ENCODE measurements at places on chromosomes 7 and 10.

- DNase-seq: peak; percentile 69
Observed at GRCh38 chr7:17706734-17707133, 233.6 kb downstream of the SNX13 start.

- DNase-seq: peak; percentile 29
Observed at GRCh38 chr7:139875821-139876241, 46.8 kb downstream of the TBXAS1 start.

DNA sequence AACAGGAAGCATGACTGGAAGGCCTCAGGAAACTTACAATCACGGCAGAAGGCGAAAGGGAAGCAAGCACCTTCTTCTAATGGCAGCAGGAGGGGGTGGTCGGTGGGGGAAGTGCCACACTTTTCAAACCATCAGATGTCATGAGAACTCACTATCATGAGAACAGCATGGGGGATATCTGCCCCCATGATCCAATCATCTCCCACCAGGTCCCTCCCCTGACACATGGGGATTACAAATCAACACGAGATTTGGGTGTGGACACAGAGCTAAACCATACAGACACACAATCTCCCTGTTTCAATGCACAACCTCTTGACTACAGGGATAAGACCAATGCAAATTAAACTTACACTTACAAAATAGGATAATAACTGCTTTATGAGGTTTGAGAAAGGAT lies 97.6 kb downstream of the SGMS1 start:
- no peak for DNase-seq

- no peak for DNase-seq
Observed at GRCh38 chr7:31254926-31255325, 85.6 kb downstream of the NEUROD6 start.

DNA sequence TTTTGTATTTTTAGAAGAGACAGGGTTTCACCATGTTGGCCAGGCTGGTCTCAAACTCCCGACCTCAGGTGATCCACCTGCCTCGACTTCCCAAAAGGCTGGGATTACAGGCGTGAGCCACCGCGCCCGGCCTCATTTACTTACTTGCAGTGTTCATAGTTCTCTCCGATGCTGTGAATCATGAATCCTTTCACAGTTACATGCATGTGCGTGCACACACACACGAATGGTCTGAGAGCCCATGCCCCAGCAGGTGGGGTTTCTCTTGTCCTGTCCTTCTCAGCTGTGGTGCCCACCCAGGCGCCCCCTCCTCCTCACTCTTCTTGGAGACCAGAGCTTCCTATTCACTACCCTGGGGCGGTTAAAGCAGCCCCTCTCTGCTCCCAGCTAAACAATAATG lies 50.6 kb downstream of the RBM17 start:
- DNase-seq: no peak

- no peak for DNase-seq
Observed at GRCh38 chr7:108590606-108591005, 20.9 kb downstream of the DNAJB9 start.

- DNase-seq: no peak
Observed at GRCh38 chr10:80268266-80268665, 21.2 kb downstream of the MAT1A start.

- DNase-seq: peak; percentile 42
Observed at GRCh38 chr10:35268791-35269257, 67.5 kb upstream of the CCNY start.

GRCh38 chr7:12327922-12328321 lies 75.7 kb downstream of the VWDE start:
- DNase-seq: no peak

DNA sequence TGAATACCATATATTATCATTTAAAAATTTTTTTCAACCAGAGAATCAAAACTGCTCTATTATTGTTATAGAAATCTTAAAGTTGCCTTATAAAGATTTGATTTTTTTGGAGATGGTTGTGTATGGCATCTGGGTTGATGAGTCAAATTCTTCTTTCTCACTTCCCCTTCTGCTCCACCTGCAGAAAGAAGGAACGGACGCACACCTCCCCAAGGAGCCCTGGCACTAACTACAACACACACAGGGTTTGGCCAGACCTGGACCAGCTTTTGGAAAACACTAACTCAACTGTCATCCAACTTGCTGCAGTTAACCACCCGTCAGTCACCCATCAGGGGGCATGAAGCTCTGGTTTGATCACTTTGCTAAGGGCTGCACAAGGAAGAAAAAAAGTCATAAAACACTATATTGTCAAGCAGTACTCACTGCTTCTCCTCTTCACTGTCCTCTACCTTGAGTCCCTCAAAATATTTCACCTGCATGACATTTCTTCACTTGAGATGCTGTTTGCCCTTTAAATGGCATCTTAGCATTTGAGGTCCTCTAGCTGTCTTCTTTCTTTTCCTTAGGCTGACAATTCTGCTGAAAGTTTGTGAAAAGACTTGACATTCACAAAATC lies 266.7 kb upstream of the PHF14 start:
- DNase-seq: no peak

- DNase-seq: no peak
Observed at GRCh38 chr7:21364801-21365271, 63.0 kb upstream of the SP4 start.

DNA sequence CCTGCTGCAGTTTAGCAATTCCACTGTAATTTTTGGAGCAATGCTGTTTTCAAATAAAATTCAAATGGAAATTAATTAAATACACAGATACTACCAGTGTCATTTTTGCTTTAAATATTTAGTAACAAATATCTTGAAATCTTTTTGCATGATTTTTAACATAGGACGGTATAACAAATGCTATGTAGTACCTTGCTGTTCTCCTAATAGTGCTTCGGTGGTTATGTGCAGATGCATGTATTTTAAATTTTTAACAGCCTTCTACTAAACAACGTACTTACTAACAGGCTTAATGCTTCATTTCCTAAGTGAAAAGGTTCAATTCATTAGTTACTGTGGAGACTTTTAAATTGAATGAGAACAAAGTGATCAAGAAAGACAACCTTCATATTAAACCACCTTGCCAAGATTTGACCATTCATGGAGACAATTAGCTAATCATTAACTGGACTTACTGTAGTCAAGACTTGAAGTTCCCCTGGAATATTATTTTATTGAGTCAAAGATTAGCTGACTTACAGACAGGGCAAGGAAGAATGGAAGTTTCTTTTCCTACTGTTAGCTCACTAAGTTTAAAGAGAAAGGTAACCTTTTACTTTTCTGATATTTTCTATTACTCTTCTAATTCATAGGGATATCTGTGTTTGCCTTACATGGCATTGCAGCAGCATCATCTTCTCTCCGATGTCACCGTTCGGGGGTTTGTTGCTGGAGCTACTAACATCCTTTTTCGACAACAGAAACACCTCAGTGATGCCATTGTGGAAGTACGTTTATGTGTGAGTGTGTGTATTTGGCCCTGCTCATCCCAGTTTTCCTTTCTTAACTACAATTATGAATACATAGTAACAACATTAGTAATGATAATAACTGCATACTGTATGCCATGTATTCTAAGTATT lies 74.3 kb downstream of the AVL9 start:
- DNase-seq: peak; percentile 88

DNA sequence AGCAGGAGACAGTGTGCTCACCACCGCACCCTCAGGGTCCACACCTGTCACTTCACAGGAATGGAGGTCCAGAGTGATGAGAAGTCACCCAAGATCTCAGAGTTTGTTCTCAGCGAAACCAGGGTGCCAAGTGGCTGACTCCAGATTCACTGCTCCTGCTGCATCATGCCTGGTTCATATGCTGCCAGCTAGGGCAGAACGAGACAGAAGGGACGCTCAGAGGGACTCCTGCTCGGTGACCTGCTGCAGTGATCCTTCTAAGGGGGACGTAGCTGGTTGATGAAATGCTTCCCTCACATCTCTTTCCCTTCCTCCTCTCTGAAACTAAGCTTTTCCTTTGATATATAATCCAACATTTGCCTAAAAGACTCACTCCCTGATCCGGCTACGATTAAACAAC lies 248.5 kb downstream of the SFMBT2 start:
- no peak for DNase-seq

DNA sequence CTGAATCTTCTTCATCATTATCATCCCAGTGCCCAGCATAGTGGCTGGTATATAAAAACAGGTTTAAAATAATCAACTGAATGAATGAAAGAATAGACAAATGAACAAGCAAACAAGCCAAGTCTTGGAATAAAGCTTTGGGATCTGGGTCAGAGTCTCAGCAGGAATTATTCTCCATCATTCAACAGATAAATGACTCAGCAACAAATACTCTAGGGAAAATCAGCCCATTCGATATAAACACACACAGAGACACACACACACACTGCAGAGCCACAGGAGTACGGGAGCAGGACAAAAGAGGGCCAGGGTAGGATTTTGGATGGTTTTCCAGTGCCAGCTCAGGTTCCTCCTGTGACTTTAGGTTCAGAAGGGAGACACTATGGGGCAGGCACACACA lies 29.2 kb upstream of the DLX6 start:
- DNase-seq: no peak

- no peak for DNase-seq
Observed at GRCh38 chr10:34179280-34179679, 635.8 kb downstream of the PARD3 start.

- no peak for DNase-seq
Observed at GRCh38 chr7:27912751-27913150, 172.8 kb downstream of the TAX1BP1 start.

DNA sequence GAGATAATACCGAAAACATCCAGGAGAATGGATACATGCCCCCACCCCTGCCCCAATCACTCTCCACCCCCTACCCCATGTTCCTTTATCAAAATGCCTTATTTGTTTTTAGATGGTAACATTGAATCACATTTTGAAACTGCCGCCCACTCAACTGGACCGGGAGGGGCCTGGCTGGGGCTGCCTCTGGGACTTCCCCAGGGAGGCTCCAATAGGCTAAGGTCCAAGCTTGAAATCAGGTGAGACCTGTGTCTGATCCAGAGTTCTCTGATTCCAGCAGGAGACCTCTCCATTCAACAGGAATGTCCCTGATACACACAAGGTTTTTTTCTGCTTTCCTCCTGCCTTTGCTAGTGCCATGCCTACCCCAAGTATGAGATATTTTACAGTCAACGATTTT lies 43.8 kb upstream of the ACSL5 start:
- no peak for DNase-seq

DNA sequence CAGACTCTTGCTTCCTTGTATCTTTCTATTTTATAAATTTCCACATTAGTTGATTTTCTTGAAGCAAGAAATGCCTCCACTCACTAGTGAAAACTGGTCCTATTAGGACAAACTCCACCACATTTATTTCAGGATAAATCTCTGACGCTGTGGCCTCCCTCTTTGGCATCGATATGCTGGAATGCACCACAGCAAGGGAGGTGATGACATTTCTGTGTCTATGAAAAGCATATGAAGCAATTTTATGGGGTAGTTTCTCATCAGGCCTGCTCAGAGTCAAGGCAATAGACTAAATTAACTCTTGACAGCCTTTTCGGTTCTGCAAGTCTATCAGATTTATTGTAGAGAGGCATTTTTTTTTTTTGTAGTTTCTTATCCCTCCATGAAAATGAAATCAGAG lies 304.4 kb downstream of the ZEB1 start:
- DNase-seq: no peak

GRCh38 chr10:100618091-100618615 lies 82.4 kb downstream of the HIF1AN start:
- no peak for DNase-seq

DNA sequence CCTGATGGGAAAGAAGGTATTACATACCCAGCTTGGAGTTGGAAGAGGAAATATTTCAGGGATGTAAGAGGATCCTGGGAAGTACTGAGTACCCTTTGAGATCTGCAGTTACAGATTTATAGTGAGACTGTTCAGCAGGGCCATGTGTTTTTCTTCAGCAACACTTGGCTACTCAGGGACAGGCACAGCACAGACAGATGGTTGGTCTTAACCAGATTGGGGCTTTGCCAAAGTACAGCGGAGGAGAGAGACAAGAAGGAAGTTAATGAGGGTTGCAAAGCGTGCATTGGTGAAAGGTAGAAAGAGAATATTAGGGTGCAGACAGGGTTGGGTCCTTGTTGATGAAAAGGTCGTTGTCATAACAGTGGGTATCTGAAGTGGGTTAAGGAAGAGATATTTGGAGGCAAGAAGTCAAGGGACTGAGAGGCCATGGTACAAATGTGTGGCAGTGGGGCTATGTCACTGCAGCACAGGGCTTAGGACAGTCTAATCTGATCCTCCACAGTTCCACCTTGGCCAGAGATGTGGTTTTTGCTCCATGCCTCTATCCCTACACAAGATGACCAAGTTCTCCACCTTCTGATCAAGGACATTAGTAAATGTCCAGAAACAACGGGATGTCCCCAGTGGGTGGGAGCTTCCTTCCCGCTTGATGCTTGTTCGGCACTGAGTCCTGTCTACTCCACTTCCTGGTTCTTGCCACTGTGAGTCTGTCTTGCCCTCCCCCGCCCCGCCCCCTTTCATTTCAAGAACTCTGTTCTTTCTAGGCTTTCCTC lies 18.9 kb upstream of the DNAJC1 start:
- DNase-seq: no peak

DNA sequence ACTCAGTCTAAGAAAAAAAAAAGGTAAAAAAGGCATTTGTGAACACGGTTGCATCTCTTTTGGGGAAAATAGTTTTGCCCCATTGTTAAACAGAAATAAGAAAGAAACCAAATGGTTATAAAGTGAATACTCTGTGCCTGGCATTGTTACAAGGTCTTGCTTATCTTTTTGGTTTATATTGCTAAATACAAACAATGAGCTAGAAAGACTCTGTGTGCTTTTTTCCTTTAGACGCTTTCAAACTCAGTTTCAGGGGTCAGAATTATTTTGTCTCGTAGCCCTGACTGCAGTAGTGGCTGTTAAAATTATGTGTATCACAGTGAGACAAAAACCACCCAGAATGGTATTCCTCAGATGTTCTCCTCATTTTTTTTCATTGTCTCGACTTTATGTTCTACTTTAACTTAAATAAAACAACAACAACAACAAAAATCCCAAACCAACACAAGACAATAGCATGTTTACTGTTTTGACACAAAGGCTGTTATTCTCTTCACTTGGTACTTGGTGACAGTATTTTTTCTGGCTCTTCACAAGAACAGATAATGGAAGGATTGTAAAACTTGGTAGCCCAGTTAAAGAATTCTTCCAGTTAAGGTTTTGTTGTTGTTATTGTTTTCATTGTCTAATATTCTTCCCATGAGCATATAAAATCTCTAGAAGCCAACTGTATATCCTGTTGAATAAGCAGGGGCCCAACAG lies 190.1 kb downstream of the PLXDC2 start:
- DNase-seq: no peak

DNA sequence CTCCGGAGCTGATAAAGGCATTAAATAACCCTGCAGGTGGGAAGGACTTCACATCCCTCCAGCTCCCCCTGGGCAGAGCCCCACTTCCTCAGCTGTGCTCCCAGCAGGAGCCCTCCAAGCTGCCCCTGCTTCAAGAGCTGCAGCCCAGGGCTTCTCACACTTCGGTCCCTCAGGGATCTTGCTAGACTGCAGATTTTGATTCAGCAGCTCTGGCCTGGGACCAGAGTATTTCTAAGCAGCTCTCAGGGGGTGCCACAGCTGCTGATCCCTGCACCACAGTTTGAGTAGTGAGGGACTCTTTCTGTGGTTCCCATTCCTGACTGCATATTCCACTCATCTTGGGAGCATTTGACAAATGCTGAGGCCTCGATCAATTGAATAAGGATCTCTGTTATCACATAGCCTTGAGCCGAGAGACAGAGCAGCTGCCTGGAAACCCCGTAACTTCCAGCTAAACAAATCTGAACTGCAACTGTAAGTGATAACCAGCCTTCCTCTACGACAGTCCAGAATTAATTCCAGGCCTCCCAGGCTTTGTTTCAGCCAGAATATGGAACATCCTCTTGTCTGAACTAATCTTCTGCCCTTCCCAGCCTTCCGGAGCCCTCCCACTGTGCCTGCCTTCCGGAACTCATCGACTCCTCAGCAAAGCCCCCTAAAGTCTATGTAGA lies 161.4 kb downstream of the CCDC3 start:
- DNase-seq: no peak

- no peak for DNase-seq
Observed at GRCh38 chr7:123792547-123792946, 43.7 kb upstream of the WASL start.

Measured in kidney glomerular epithelial cell (primary cell).